Caki2 (cell line): ENCODE measurements at places on chromosomes 2 and 18. TPM values are rescaled to one million over a fixed set of nuclear protein-coding genes. Genes with fewer than 3 reads are reported as not detected.

Gene ANKRD30BL
- not detected in 2 replicates for total RNA-seq

Gene GPR55
- total RNA-seq: 0.03 and 0.49 TPM in 2 replicates

Gene MRPL53
- total RNA-seq: 54.0 and 123 TPM in 2 replicates

Gene DLGAP1
- 0.14 TPM in 1 of 2 replicates, not detected in the other for total RNA-seq

DNA sequence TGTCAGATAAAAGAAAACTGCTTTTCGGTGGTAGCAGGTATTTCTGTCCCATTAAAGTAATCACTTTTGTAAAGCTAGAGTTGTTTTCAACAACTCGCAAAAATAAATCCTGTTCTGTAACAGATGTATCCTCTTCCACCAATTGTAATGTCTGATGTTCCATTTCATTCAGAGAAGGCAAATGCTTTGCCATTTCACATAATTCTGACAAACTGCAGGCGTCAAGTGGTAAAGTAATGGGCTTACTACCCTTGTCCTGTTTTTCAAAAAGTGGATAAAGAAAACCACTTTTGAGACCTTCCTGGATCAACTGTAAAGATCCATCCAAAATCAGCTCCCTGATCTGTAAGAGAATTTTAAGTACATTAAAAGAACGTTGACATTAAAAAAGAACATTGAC lies 16.6 kb downstream of the METTL4 start:
- DNase-seq: no peak

DNA sequence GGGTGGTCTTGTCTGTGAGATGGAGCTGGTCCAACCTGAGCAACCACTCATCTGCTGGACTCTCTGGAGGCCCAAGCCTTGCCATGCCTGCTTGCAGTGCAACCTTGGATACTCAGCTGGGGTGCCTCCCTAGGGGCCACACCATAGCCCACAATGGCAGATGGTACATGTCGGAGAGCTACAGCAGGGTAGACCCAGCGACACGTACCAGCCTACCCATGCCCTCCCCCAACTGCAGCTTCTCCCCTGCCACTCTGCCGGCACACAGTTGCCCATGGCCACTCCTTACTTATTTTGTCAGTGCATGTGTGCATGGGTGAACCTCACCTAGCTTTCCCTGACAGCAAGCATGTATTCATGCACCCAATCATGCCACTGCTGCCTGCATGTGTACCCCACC lies 690.9 kb downstream of the CCDC85A start:
- DNase-seq: no peak

GRCh38 chr2:235713189-235713588 lies 219.3 kb downstream of the AGAP1 start:
- no peak for DNase-seq

DNA sequence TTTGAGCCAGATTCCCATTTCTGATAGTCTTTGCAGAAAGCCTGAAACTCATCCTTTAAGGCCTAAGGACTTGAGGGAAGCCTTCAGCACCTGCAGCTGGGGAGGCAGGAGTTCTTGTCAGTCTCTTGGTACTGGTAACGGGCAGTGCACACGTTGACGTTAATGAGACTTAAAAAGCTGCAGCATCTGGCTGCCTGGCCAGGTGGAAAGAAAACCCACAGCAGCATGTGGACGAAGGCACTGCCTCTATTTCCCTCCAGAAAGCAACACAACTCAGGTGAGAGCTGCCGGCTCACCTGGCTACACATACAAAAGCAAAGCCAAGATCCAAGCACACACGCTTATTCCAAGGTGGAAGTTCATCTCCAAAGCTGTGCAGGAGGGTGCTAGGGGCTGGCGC lies 178.8 kb downstream of the ANAPC1 start:
- no peak for DNase-seq

DNA sequence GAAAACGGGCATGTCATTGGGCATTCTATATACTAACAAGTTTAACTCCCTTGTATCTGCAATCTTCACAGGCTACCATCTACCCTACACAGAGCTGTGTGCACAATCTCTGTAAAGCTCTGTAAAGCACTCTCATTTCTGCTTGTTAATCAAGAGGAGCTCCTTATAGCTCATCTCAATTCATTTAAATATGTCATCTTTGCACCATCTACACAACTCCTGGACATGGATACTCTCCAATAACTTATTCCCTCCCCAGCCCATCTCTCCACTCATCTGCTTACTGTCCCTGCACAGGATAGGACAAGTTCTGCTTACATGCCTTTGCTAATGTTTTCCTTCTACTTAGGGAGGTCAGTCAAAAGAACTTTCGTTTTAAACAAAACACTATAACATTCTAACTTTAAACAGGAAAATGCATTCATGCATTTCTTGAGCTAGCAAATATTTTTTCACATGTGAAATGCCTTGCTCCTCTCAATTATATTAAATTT lies 61.4 kb downstream of the DPP4 start:
- no peak for DNase-seq

DNA sequence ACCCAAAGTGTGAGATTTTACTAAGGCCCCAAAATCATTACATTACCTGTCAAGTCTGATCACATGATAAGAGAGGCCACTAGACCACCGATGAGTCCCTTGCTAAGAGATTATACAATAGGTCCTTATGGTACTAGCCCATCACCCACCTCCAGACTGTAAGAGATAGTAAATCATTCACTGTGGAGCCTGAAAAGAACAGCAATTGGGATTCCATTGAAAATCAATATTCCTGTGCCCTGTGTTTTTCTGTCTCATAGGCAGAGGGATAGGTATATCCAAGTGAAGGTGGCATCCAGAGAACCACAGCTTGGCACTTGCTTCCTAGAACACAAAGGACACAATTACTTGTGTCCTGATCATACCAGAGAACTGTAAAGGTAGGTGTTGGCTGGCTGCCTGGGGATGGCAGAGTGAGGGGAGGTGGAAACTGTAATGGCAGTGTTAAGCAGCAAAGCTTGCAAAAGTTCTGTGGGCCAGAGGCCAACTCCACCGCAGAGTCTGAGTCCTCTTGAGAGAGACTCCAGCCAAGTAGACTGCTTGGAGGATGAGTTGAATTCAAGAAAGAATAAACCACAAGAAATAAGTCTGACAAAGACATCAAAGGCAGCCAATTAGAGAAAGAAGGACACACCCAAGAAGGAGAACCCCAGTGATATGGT lies 102.0 kb upstream of the PIEZO2 start:
- DNase-seq: no peak

DNA sequence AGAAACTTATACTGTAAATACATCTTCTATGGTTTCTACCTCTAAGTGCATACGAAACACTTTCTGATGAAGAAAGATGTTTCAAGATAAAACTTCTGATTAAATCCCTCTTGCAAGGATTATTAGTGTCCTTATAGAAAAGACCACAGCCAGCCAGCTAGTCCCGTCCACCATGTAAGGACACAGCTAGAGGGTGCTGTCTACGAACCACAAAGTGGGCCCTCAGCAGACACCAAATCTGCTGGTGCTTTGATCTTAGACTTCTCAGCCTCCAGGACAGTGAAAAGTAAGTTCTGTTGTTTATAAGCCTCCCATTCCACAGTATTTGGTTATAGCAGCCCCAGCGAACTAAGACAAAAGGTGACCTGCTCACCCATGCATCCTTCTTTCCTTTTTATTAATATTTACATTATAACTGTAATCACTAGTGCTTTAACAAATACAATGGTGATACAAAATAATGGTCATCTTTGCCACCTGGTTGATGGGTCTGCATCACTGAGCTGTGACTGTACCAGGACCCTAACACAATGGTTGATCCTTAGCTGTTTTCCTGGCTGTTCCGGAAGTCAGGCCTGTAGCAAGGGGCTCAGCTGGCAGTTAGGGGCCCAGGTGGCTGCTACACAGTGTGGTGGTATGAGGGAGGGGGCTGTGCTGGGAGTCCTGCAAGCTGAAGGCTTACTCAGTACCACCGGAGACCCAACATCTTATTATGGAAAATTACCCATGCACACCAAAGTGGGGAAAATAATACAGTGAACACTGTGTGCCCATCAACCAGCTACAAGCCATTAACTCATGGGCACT lies 108.5 kb upstream of the SMAD7 start:
- no peak for DNase-seq

GRCh38 chr2:180778291-180778690 lies 202.1 kb upstream of the UBE2E3 start:
- no peak for DNase-seq

GRCh38 chr18:13245481-13246000 lies 27.0 kb downstream of the LDLRAD4 start:
- DNase-seq: no peak

- peak; percentile 19 for DNase-seq
Measured at GRCh38 chr2:155250800-155251199, 552.3 kb downstream of the KCNJ3 start.

DNA sequence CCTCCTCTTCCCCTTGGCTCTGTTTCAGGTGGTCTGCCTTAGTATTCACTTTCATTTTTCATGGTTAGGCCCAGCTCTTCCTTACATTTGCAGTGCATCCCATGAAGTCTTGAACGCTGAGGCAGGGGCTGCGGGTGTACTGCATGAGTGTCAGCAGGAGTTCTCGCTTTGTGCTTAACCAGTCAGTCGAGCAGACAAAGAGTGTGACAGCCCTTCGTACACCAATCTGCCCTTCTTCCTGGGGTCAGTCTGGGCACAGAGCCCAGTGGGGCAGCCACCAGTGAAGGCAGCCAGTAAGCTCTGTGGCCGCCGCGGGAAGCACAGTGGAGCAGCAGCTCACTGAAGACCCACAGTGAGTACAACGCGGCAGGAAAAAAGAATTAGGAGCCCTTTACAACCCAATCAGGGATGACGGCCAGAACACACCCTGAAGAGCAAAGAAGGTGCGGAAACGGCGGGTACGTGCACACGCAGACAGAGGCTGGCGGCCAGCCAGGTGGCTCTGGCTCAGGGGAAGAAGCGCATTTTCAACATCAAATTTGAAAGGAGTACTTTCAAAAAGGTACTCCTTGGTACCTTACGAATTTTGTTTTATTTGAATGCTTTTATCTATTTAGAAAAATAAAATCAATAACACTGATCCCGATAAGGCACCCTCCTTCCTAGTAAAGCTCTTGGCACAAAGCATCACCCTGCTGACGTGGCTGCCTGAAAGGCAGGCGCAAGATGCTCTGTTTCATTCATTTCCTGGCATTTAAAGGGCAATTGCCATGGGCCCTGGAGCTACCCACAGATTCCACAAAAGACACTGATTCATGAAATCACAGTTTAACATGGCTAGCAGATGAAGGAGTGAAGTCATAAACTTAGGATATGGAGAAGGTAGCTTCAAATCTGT lies 47.0 kb upstream of the SEMA4C start:
- no peak for DNase-seq

DNA sequence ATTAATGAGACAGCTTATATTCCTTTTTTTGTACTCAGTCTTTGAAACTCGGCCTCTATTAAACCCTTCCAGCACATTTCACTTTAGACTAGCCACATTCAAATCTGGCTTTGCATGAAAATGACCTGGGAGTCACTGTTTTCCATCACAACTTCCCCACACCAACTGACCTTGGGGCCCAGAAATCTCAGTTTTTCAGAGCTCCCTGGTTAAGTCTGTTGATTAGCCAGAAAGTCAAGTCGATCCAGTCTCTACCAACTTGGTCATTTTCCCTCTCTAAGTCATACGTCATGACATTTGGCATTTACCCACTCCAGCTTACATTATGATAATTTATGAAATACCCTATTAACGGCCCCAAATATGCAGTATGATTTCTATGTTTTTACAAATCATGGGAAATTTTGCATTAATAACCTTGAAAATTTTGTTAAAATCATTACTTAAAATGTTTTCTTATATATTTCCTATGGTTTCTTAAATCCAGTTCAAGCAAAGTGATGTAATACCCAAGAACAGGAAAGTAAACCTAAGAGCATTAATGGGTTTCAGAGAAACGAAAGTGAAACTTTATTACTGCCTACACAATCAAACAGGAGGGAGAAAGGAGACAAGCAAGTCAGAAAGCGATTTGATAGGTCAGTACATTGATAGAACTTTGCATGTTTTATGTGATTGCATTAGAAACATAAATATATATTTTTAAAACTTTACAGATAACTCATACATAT lies 77.1 kb downstream of the SPATS2L start:
- peak; percentile 40 for DNase-seq

- no peak for DNase-seq
Measured at GRCh38 chr2:45942237-45942738, 290.8 kb downstream of the PRKCE start.

GRCh38 chr2:16617282-16618266 lies 48.1 kb downstream of the CYRIA start:
- peak; percentile 59 for DNase-seq

GRCh38 chr2:132400169-132400900 lies 16.3 kb upstream of the GPR39 start:
- DNase-seq: no peak
